ENCODE measurements at places on chromosomes 7 and 10.

DNA sequence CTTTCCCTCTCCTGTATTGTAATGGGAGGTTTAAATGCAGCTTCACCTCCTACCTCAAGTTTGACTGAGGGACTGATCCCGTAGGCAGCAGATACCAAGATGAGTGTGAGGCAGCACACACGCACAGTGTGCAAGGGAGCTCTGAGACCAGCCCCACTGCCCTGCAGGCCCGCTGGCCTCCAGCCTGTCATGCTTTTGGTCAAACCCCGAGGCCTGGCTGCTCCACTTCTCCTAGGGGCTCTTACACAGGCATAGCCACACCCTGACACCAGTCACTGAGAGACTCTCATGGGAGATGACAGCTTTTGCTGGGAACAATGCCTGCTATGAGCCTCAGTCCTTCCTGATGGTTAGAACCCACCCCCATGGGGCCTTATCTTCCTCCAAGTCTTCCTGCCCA lies 27.6 kb downstream of the DRGX start:
- DNase-seq = no peak

DNA sequence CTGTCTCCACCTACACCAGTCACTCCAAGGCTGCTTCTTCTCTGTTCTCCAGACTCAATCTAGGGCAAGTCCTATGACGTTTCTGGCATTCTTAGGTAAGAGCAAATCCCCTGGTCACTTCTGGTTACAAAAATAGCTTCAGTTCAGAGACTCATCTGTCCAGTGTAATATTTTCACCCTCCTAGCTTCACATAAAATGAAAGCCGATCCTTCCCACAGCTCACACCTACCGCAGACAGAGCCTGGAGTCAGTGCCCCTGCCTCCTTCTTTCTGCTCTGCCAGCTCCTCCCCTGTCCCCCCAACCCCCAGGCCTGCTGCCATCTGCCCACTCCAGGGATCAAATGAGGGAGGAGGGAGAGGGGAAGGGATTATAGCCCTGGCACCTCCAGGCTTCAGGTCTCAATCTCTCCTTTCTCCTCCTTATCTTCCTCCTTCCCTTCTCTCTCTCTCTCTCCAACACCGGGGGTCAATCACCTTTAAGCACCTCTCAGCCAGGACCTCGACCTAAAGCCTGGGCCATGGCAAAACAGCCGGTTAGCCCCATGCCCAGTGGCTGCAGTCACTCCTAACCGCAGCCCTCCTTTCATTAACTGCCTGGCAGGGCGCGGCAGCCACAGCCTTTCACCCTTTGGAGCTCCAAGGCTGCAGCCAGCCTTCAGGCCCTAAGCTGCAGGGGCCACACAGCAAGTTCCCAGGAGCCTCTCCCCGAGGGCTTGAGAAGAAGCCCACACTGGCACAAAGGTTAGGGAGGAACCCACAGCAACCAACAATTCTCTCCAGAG lies 292.6 kb upstream of the MGMT start:
- DNase-seq = no peak

- DNase-seq = no peak
Measured at GRCh38 chr7:47092336-47092735, 489.6 kb downstream of the TNS3 start.

GRCh38 chr7:2412587-2413201 lies 9.3 kb downstream of the CHST12 start:
- no peak for DNase-seq

DNA sequence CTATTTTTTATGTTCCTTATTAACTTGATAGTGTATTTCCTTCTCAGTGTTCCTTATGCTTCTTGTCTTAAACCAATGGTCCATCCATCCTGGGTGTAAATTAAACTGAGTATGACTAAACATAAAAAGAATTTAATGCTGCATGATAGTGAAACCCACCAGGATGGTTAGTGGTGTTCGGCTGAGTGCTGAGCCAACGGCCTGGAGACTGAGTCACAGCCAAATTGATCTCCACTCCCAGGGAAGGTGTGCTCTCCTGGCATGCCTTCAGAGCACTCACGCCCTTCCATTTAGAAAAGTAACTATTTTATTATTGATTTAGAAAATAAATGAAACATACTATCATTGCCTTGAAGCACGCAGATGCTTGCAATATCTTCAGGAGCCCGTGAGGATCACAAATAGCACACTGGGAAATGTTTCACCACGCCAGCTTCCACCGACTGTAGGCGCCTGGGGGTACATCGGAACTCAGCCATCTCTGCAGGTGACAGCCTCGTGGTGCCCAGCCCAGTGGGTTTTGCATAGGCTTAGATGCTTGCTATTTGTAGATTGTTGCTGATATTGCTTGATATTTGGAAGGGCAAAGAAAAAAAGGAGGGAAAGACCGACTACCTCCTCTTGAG lies 40.0 kb upstream of the LOXL4 start:
- DNase-seq = no peak

GRCh38 chr7:148700661-148701064 lies 2.0 kb downstream of the CUL1 start:
- DNase-seq = no peak

DNA sequence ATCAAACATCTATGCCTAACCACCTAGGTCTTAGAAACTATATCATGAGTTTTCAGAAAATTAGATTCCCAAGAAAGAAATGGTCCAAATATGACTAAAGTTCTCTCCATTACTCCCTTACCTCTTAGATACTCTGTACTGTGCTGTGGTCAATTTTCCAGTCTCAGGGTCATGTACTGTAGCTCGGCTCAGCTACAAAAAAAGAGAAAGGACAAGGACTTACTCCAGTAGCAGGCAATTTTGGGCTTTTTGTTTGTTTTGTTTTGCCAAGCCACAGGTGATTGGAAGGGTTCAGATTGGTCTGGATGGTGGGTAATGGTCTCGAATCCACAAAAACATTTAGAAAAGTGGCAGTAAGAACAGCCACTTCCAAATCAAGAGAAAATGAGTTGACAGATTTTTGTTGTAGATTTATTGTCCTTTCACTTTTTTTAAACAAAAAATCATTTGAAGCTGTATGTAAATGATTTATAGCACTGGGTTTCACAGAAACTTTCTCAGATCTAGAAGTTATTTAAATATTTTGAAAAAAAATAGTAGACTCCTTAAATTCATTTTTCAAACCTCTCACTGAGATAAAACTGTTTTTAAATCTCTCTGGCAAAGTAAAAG lies 52.8 kb downstream of the P4HA1 start:
- no peak for DNase-seq

DNA sequence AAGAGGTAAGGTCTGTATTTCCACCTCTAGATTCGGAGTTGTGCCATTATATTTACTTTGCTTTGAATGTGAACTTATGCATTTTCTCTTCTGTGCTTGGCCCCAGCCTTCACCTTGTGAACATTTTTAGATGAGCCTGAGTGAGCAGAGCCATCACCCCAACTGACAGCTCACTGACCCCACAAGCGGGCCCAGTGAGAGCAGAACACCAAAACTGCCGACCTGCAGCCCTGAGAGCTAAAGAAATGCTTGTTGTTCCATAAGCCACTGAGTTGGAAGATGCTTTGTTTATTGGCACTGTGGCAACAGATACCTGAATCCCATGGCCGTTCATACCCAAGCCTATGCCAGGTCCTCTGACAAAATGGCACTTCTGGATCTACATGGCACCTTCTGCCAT lies 37.8 kb downstream of the C10orf90 start:
- DNase-seq = no peak

- DNase-seq = peak; percentile 75
Measured at GRCh38 chr7:2637505-2638223, 5.9 kb downstream of the TTYH3 start.

- no peak for DNase-seq
Measured at GRCh38 chr7:129536323-129536722, 34.0 kb downstream of the SMKR1 start.

DNA sequence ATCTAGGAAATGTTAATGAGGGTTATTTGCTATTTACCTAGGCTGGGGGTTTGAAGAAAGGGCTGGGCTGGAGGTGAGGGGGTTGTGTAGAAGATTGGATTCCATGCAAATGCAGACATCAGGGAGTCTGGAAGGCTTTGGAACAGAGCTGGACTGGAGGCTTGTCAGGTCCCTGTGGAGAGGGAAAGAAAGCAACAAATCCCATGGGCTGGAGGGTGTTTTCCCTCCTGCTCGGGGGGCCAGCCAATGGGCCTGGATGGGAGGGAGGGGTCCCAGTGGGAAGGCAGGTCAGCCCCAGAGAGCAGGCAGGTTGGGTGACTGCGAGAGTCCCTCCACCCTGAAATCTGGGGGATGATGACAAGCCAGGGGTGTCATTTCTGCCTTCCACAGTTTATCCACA lies 431.8 kb downstream of the RPS24 start:
- no peak for DNase-seq

DNA sequence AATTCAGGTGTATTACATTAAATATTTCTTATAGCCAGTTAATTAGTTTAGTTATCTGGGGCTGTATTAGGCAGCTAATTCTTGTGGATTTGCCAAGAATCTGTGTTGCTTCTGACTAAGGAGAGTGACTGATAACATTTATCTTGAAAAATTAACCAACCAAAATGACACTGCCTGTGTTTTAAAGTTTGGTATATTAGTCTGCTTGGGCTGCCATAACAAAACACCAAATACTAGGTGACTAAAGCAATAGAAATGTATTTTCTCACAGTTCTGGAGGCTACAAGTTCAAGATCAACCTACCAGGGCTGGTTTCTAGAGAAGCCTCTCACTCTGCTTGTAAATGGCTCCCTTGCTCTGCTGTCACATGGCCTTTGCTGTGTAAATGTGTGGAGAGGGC lies 12.9 kb downstream of the EXOC4 start:
- no peak for DNase-seq

DNA sequence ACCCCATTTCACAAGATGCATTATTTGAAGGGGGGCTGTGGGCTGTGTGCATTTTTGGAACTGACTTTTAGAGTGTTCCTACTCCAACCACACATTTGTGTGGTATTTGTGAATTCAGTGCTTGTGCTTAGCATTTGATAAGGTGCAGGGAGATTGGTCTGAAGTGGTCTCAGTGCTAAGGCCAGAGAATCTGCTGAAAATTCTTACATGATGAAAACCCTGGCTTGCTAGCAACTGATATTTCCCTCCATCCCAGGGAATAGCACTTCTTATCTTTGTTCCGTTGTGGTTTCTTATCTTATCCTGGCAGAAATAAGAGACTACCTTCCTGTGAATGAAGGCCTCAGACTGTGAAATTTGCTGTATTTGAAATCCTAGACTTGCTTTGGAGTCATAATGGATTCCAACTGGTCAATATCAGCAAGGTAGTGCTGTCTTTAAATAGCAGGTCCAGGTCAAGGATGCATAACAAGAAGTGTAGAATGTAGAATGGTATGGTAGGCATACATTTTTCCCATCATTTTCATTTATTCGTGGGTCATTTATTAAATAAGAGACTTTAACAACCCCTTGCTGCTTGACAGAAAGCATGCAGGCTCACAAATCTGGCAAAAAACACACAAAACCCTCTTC lies 986.9 kb downstream of the REEP3 start:
- DNase-seq = no peak

- DNase-seq = no peak
Measured at GRCh38 chr7:75991531-75992082, 2.8 kb downstream of the TMEM120A start.

DNA sequence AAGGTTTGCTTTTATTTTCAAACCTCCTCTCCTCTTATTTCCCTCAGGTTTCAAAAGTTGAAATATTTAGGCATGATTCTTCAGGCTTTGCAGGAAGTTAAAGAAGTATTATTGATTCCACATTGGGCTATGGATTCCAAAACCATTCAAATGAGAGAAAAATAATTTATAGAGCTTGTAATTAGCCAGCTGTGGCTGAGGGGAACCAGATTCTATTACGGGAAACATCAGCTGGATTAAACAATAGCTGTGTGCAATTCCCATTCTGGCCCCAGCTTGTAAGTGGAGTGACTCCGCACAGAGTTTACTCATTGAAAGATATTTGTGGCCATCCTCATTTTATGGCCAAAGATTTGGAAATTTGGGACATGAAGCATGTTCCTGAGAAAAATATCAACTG lies 77.0 kb upstream of the PHYHIPL start:
- no peak for DNase-seq

- peak; percentile 55 for DNase-seq
Measured at GRCh38 chr10:26528715-26529393, 90.7 kb downstream of the APBB1IP start.

GRCh38 chr7:108605559-108606201 lies 36.0 kb downstream of the DNAJB9 start:
- DNase-seq = no peak

DNA sequence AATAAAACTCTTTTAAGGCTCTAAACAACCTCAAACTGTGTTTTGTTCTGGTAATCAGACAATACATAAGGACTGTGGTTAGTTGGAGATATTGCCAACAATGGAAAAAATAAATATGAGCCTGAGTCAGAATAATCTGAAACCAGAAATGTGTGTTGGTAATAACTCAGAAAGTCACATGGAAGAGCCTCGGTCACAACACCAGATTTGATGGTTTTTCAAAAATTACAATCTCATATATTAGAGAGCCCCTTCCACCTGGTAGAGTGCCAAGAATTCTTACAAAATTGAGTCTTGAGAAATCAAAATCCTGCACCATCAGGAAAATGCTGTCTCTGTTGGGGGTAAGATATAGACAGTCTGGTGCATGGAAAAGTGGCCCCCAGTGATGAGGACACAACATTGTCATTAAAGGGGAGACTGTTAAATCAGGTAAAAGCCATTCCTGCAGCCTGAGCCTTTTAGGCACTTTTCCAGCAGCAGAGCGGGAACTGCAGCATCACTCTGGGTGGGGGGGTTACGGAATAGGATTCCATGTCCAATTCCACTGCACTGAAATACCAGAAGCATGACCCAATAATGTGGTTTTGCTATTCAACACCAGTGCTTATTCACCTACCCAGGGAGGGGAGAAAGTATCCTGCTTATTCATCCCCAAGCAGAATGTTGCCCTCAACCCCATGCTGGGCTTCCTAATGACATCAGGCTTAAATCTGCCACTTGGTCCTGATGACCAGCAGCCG lies 9.5 kb upstream of the ADAM12 start:
- no peak for DNase-seq

DNA sequence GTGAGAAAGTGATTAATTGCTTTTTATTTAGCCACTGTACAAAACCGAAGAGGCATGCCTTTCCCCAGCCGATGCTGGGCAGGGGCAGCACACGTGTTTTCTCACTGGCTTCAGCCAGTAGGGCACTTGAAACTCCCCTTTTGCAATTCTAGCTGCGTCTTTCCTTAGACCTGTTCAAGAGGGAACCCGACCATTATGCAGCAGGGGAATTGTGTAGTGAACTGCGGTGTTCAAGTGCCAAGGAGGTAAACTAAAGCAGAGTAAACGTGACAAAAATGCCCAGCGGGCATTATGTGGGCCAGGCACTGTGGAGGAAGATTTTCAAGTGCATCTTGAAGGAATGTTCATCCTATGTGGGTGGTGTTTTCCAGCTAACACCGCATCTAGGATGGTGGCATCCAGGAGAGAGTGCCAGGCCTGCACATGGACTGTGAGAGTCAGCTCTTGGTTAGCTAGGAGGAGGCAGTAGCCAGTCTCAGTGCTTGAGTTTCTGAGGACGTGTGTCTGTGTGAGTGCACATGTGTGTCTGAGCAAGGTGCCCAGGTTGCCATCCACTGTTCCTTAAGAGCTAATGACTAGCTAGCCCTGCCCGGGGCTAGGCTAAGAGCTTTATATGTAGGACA lies 3.3 kb downstream of the WIPF3 start:
- DNase-seq = no peak
